ENCODE measurements at places on chromosomes 16 and 17. TPM values are rescaled to one million over a fixed set of nuclear protein-coding genes. Genes with fewer than 3 reads are reported as not detected.

SALL1 gene
- total RNA-seq = 24.8 TPM

FAM83G gene
- 9.6 TPM for total RNA-seq

TUBB3 gene
- 273 TPM for total RNA-seq

PRRT2 gene
- total RNA-seq = 9.0 TPM

CASKIN1 gene
- 3.8 TPM for total RNA-seq

GRCh38 chr17:81378941-81379511, 16.2 kb upstream of the BAHCC1 start:
- H3K36me3 ChIP-seq = no peaks in the 10 kb centered on the region
- H3K27ac ChIP-seq = no peak overlapping the region
- H3K4me3 ChIP-seq = no peak overlapping the region
- H3K4me1 ChIP-seq = no peaks in the 10 kb centered on the region
- H3K27me3 ChIP-seq = no peaks in the 10 kb centered on the region

DNA sequence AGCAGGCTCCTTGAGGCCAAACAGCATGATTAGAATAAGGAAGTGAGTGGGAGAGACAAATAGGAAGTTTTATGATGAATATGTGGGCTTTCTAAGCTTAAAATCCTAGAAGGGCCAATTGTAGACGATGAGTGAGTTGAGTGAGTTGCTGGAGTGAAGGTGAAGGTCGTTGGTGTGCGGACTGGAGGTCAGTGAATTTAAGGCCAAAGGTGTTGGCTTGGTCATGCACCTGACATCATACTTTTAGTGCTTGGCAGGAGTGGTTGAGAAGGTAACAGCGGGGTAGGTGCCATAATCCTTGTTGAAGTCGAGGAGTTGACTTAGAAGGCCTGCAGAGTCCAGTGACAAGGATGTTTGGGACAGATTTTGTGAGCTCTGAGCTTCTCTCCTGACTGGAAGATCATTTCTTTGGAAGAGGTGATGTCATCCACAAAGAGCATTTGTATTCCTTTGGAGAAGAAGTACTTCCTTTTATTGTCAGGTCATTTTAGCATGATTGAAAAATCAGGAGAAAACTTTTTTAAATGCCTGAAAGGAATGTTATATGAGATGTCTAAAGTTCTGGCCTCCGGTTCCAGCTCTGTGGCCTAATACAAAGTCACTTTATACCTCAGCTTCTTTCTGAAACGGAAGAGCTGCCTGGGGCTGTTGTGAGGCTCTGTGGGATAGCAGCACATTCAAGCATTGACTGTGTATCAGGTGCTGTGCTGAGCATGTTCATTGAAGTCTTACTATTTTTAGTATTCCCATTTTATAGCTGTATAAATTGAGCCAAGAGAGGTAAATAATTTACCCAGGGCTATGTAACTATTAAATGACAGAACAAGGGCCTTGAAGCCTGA, 53.6 kb upstream of the TBX2 start:
- no peak overlapping the region for H3K4me3 ChIP-seq
- no peaks in the 10 kb centered on the region for H3K36me3 ChIP-seq
- H3K4me1 ChIP-seq = no peaks in the 10 kb centered on the region
- DNase-seq = no peak
- H3K27me3 ChIP-seq = no peaks in the 10 kb centered on the region

DNA sequence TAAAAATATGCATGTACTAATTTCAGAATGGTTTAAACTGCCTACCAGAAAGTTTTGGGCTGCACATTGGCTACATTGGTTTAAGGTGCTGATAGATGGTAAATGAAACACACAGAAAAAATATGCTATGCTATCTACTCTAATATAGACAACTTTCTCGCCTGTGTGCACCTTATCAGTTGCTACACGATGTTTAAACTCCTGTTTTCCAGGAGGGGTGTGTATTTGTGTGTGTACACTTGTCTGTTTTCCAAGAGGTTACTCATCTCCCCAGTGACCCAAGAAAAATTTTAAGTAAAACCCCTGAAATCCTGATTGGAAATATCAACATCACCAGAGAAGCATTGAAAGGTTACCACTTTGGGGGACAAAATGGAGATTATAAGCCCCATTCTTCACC, 21.6 kb upstream of the PSMC5 start:
- H3K4me1 ChIP-seq = no peaks in the 10 kb centered on the region
- H3K27me3 ChIP-seq = no peaks in the 10 kb centered on the region
- DNase-seq = no peak
- H3K4me3 ChIP-seq = no peak overlapping the region
- H3K27ac ChIP-seq = no peak overlapping the region
- peaks cover 97% of the 10 kb centered on the region for H3K36me3 ChIP-seq

DNA sequence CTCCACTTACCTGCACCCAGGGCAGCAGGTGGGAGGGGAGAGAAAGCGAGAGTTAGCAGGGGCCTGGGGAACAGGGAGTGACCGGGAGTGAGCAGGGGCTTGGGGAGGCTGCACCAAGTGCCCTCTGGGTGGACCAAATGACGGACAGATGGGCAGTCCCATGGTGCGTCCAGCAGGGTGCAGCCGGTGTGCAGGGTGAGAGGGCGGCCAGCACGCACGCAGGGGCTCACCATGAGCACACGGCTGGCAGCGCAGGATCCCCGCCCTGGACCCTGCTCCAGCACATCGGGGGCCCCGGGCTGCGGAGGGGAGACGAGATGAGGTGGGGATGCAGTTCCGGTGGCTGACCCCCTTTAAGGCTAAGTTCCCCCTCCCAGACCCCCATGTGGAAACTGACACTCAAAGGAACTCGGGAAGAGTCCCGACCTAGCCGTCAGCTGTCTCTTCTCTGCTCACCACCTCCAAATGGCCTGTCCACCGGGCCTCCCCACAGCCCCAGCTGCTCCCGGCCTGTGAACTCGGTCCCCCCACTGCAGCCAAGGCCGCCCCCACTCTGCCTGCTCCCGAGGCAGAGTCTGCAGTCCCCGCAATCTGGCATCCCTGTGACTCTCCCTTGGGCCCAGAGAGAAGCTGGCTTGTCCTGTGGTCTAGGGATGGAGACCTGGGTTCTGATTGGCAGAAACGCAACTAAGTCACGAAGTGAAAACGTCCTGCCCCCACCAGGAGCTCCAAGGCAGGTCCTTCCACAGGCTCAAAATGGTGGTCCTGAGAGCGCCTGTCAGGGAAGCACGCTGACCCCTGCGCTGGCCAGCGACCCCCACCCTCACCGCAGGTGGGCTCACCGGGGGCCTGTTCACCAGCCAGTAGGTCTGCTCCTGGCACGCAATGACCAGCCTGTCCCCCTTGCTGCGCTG, 2.9 kb downstream of the RGS11 start:
- no peak for DNase-seq
- no peak overlapping the region for H3K27ac ChIP-seq
- no peak overlapping the region for H3K4me3 ChIP-seq

- H3K4me3 ChIP-seq = no peak overlapping the region
- H3K27ac ChIP-seq = no peak overlapping the region
- H3K36me3 ChIP-seq = no peaks in the 10 kb centered on the region
- H3K27me3 ChIP-seq = no peaks in the 10 kb centered on the region
Measured at GRCh38 chr17:65797809-65798208, 236.4 kb upstream of the AXIN2 start.

- H3K27ac ChIP-seq = peak overlapping the region; percentile 80
- H3K4me3 ChIP-seq = peak overlapping the region; percentile 85
- no peaks in the 10 kb centered on the region for H3K4me1 ChIP-seq
Measured at GRCh38 chr17:39926588-39927100, 757 bp downstream of the ORMDL3 start.

DNA sequence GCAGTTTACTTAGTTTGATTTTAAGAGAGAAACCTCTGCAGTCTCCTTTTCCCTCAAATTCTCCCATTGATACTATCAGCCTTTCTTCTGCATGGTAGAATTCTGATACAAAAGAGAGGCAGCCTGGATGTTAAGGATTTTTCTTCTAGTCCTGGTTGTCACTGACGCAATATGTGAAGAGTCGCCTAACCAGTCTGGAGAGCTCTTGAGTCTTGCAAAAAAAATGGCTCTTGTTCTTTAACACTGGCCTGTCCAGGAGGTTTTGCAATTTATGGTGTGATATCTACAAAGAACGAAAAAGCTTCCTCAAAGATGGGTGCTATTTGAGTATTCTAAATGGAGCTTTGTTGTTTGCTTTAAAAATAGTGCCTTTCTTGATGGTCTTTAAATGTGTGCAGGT, 28.9 kb downstream of the COX10 start:
- no peaks in the 10 kb centered on the region for H3K27me3 ChIP-seq
- H3K4me1 ChIP-seq = peaks cover 11% of the 10 kb centered on the region
- no peak for DNase-seq
- H3K27ac ChIP-seq = no peak overlapping the region
- H3K36me3 ChIP-seq = no peaks in the 10 kb centered on the region

- no peak overlapping the region for H3K4me3 ChIP-seq
- no peaks in the 10 kb centered on the region for H3K36me3 ChIP-seq
- DNase-seq = peak; percentile 65
- no peaks in the 10 kb centered on the region for H3K4me1 ChIP-seq
Measured at GRCh38 chr16:80466024-80466987, 74.5 kb upstream of the DYNLRB2 start.

- H3K27ac ChIP-seq = no peak overlapping the region
- no peak for DNase-seq
- H3K36me3 ChIP-seq = no peaks in the 10 kb centered on the region
- no peaks in the 10 kb centered on the region for H3K4me1 ChIP-seq
- no peaks in the 10 kb centered on the region for H3K27me3 ChIP-seq
Measured at GRCh38 chr16:72588551-72588950, 416.6 kb upstream of the PMFBP1 start.

- H3K27me3 ChIP-seq = no peaks in the 10 kb centered on the region
- H3K36me3 ChIP-seq = no peaks in the 10 kb centered on the region
- peaks cover 18% of the 10 kb centered on the region for H3K4me1 ChIP-seq
- no peak overlapping the region for H3K4me3 ChIP-seq
- H3K27ac ChIP-seq = peak overlapping the region; percentile 30
Measured at GRCh38 chr17:44115585-44116415, 7.6 kb downstream of the HDAC5 start.

DNA sequence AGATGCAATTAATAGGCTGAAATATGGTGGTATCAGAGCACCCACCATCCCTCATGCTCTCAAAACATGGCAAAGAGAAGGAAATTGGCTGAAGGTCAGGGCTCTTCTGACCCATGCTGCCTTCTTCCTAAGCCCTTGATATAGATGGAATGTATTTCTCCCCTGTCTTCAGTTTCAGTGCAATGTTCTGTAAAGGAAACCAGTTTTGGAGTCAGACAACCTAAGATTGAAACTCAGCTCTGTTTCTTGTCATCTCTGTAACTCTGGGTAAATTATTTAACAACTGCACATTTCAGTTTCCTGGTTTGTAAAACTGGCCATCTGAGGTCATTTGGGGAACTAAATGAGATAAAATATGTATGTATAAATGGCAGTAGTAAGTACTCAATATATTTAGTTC, 243.9 kb downstream of the CA10 start:
- H3K4me1 ChIP-seq = no peaks in the 10 kb centered on the region
- no peak for DNase-seq
- H3K36me3 ChIP-seq = no peaks in the 10 kb centered on the region
- no peak overlapping the region for H3K27ac ChIP-seq
- no peak overlapping the region for H3K4me3 ChIP-seq

DNA sequence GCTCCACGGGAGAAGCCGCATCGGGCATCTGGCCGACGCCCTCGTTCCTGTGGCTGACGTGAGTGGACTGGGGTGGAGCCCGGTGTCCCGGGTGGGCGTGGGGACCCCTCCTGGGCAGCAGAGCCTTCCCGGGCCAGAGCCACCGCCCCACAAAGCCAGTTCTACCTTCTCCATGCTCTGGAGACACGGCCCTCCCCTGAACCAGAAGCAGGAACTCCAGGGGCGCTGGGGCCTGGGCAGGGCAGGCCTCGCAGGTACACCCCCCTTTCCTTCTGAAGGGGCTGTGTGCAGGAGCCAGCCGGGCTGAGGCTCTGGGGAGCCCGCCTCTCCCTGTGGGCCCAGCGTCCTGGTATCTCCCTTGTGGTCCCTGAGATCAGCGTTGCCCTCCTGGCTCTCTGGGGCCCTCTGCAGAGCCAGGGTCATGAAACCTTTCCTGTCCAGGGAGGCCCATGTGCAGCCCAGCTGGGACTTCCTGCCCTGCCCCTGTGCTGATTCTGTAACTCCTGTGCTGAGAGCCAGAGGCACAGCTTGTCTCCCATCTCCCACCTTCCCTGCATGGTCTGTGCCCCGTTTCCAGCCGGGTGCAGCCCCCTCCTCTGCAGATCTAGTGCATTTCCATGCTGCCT, 6.5 kb downstream of the PIGQ start:
- no peaks in the 10 kb centered on the region for H3K4me1 ChIP-seq
- no peaks in the 10 kb centered on the region for H3K36me3 ChIP-seq
- H3K27me3 ChIP-seq = no peaks in the 10 kb centered on the region
- no peak overlapping the region for H3K4me3 ChIP-seq

GRCh38 chr16:5025171-5025632, 8.5 kb downstream of the NAGPA start:
- peak; percentile 39 for DNase-seq
- no peaks in the 10 kb centered on the region for H3K27me3 ChIP-seq
- no peak overlapping the region for H3K27ac ChIP-seq
- no peak overlapping the region for H3K4me3 ChIP-seq

- H3K36me3 ChIP-seq = no peaks in the 10 kb centered on the region
- peak; percentile 51 for DNase-seq
- H3K4me3 ChIP-seq = no peak overlapping the region
- no peaks in the 10 kb centered on the region for H3K27me3 ChIP-seq
- H3K27ac ChIP-seq = no peak overlapping the region
Measured at GRCh38 chr17:21058098-21058893, 15.5 kb upstream of the USP22 start.

DNA sequence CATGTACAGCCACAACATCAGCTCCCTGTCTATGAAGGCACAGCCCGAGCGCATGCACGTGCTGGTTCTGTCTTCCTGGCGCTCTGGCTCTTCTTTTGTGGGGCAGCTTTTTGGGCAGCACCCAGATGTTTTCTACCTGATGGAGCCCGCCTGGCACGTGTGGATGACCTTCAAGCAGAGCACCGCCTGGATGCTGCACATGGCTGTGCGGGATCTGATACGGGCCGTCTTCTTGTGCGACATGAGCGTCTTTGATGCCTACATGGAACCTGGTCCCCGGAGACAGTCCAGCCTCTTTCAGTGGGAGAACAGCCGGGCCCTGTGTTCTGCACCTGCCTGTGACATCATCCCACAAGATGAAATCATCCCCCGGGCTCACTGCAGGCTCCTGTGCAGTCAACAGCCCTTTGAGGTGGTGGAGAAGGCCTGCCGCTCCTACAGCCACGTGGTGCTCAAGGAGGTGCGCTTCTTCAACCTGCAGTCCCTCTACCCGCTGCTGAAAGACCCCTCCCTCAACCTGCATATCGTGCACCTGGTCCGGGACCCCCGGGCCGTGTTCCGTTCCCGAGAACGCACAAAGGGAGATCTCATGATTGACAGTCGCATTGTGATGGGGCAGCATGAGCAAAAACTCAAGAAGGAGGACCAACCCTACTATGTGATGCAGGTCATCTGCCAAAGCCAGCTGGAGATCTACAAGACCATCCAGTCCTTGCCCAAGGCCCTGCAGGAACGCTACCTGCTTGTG, 10.7 kb downstream of the CHST4 start:
- H3K27me3 ChIP-seq = peaks cover 23% of the 10 kb centered on the region
- no peaks in the 10 kb centered on the region for H3K4me1 ChIP-seq
- H3K27ac ChIP-seq = no peak overlapping the region
- no peaks in the 10 kb centered on the region for H3K36me3 ChIP-seq
- no peak overlapping the region for H3K4me3 ChIP-seq
